D721Med (cell line): ENCODE measurements at places on chromosomes 5 and 9.
A peak's percentile ranks its signal among the peaks of the same experiment; 100 is the strongest.

GRCh38 chr9:36742264-36742663 is 169.6 kb downstream of the MELK start:
- DNase-seq = no peak

DNA sequence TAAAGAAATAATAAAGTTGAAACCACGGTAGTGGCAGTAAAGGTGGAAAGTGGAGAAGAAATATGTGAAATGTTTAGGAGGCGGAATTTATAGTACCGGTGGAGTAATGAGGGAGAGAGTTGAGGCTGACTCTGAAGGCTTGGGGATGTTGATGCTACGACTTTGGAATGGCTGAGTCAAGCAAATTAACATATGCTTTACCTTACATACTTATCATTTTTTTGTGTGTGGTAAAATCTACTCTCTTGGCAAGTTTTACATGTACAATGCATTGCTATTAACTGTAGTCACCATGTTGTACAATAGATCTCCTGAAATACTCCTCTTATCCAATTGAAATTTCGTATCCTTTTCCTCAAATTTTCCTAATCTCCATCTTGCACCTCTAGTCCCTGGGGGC is 179.0 kb downstream of the TAF11L14 start:
- no peak for DNase-seq

- no peak for DNase-seq
Measured at GRCh38 chr9:81082221-81082620, 607.1 kb downstream of the TLE1 start.

GRCh38 chr9:1832960-1833359 is 182.2 kb upstream of the SMARCA2 start:
- no peak for DNase-seq

GRCh38 chr9:123349691-123350480 is 6.1 kb upstream of the CRB2 start:
- DNase-seq = peak; percentile 87

DNA sequence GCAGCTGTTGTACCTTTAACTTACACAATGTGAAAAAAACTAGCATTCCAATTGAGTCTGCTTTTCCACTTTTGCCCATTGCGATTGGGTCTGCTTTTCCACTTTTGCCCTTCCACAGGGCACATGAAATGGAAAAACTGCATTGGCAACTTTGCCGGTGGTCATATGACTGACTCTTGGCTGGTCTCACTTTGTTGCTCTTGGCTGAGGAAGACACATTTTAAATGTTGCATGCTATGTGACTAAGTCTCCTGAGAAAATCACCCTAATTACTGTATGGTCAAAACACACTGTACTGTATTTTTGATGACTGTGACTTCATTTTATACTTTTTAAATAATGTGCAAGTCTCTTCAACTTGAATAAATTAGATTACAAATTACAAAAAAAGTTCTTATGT is 1.6 kb upstream of the OXCT1 start:
- DNase-seq = no peak

- DNase-seq = no peak
Measured at GRCh38 chr9:88378317-88378716, 9.9 kb upstream of the SPIN1 start.

GRCh38 chr5:97499605-97500004 is 316.6 kb upstream of the RIOK2 start:
- no peak for DNase-seq

GRCh38 chr5:43231977-43232376 is 40.0 kb downstream of the NIM1K start:
- DNase-seq = no peak
